ENCODE measurements at places on chromosomes 16 and 17.

DNA sequence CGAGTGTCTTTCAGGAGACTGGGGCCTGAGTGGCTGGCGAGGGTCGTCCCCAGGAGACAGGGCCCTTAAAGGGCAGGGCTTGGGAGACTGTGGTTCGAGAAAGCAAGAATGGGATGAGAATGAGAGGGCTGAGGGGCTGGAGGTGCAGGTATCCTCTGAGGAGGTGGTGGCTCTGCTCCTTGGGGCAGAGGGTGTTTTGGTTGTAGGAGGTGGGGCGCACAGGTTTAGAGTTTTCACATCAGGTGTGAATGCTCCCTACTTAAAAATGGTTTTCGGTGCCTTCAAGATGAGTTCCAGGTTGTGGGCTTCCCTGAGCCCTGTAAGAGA is 430 bp downstream of the BCAS3 start:
- no peak for DNase-seq

DNA sequence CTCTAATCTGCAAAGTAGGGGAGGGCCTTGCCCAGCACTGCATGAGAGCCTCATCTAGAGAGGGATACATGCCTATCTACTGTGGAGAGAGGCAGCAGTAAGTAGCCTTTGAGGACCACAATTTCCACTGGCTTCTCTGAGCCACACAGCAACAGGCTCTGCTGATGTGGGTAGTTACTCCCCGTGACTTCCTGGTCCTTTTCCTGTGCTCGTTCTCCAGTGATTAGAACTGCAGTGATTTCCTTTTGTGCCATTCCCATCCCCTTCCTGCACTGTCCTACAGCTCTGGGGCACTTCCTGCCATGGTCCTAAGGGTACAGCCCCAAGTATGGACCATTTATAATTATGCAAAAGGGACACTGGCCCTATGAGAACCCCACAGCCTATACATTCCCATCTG is 3.0 kb downstream of the PLSCR3 start:
- no peak for DNase-seq

- DNase-seq = no peak
Observed at GRCh38 chr17:30840771-30841170, 9.0 kb downstream of the ATAD5 start.

- DNase-seq = peak; percentile 55
Observed at GRCh38 chr16:88737298-88738150, 31.2 kb downstream of the CTU2 start.

DNA sequence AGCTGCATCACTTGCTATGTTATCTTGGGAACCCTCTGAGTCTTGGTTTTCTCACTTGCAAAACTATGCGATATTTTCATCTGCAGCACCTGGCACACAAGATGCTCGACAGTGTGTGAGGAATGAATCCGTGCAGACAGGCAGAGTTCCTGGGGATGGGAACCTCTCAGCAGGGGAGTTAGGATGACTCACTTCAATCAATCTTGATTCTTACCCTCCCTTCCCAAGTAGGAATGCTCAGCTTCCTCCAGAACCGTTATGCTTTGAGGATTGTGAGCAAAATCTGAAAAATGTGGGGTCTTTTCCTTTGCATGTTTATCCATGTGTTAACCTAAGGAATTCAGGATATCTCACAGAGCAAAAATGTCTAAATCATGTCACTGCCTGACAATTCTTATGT is 68.9 kb upstream of the HNF1B start:
- no peak for DNase-seq

DNA sequence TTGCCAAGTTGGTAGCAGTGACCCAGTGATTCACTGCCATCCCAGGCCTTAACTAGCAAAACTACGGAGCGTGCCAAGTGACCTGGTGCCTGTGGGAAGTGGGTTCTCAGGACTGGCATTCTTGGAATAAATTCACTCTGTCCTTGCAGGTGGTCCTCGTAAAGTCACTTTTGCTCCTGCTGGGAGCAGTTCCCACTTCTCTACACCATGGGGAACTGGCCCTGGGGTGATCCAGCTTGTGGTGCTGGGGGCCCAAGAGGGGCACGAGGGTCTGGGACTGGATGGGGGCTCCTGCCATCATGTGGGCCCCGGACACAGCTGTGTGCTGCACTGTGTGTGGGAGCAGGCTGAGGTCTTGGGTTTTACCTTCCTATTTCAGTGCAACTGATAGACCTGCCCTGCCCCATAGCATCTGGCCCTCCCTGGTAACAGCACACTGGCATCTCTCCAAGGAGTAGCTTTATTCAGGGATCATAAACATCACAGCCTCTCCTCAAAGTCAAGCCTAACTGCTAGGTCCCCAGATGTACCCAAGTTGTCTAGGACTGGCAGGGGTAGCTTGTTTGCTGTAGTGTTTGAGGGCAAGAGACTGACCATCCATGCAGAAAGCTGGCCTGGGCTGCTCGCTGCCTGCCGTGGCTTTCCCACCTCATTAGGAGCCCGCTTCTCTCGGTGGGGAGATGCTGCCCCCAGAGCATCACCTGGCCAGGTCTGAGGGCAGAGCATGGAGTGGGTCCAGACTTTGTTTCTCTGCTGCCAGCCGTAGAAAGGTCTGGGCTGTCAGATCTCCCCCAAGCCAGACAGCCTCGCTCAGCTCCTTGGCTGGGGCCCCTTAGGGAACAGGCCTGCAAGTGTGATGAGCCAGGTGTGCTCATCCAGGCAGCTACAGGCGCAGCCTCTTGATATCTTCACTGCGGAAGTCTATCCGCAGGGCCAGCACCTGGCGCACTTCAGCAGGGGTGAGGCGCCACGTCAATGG is 26.0 kb downstream of the FCSK start:
- no peak for DNase-seq

DNA sequence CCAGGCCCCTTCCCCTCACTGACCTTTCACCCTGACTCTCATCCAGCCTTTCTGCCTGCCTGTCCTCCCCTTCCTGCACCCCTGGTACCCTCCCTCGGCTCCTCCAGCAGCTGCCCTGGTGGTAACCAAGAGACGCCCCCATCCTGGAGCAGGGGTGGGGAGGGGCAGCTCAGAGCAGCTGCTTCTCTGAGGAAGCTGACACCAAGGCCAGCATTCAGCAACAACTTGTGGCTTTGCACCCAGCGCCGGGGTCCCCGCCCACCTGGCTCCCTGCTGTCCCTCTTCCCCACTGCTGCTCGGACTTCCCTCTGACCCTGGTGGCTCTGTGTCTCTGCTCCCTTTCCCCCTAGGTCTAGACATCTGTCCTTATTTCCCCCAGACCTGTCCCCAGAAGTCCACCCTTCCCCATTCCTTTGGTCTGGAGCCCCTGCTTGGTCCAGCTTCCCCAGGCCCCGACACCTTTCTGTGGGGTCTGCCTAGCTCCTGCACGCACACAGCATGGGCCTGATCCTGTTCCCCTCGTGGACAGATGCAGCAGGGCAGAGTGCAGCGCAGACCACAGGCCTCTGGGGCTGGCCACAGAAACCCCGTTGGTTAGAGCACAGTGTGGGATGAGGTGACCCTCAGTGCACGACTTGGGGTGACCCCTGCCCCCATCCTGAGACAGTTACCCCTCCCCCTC is 1.2 kb upstream of the ATP2A1 start:
- DNase-seq = no peak

DNA sequence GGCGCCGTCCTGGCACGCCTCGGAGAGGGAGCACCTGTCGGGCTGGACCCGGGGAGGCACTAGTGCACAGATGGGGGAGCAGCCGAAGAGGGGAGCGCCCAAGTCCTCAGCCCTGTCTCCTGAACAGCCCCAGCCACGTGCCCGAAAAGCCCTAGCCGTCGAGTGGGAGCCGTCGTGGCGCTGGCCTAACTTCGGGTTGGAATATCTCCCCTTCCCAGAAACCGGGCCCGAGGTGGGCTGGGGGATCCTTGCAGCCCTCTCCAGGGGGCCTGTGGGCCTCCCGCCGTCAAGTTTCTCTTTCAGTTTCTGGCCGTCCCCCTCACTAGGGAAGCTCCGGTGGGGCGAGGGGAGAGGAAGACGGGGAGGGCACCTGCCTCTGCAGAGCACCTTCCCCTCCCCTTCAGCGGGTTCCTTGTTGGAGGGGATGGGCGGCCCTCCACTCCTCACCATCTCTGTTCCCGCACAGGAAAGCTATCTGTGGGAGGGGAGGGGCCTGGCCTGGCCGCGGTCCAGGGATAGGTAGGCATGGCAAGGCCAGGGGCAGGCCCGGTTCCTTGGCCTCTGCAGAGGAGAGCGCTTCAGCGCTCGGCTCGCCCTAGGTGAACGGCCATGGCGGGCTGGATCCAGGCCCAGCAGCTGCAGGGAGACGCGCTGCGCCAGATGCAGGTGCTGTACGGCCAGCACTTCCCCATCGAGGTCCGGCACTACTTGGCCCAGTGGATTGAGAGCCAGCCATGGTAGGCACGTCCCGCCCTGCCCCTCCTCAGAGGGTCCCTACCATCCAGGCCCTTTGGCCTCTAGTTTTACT is 709 bp downstream of the STAT5A start:
- DNase-seq = no peak

GRCh38 chr17:27651411-27652345 is 20.7 kb downstream of the LGALS9 start:
- DNase-seq = peak; percentile 54

DNA sequence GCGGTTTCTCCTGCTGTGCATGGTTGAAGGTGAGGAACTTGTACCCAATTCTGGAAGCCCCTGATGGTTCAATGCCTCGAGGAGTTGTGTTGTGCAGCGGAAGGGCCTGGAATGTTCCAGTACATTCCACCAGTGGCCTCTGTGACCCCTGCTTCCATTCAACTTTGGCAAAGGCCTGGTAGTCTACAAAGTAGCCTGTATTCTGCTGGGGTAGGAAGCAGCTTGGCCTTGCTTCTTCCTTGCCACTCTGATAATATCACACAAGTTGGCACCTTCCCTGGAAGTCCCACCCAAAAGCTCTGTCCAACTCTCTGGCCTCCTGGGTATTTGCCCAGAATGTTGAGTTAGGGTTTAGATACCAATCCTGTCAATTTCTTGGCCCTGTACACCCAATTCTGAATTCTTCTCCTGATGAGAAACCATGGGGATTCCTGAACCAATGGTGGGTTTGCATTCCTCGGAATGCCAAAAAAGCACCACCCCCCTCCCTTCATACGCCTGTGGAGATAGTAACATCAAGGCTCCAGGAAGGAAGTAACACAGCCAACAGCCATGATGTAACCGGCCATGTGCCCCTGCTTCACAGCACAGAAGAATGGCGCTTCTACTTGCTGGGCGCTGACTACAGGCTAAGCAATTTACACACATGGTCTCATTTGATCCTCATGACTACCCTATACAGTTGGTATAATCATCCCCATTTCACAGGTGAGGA is 11.8 kb upstream of the FAM117A start:
- no peak for DNase-seq

- no peak for DNase-seq
Observed at GRCh38 chr17:32755045-32755805, 121.7 kb downstream of the MYO1D start.

- no peak for DNase-seq
Observed at GRCh38 chr17:57720386-57721035, 24.6 kb downstream of the CCDC182 start.

DNA sequence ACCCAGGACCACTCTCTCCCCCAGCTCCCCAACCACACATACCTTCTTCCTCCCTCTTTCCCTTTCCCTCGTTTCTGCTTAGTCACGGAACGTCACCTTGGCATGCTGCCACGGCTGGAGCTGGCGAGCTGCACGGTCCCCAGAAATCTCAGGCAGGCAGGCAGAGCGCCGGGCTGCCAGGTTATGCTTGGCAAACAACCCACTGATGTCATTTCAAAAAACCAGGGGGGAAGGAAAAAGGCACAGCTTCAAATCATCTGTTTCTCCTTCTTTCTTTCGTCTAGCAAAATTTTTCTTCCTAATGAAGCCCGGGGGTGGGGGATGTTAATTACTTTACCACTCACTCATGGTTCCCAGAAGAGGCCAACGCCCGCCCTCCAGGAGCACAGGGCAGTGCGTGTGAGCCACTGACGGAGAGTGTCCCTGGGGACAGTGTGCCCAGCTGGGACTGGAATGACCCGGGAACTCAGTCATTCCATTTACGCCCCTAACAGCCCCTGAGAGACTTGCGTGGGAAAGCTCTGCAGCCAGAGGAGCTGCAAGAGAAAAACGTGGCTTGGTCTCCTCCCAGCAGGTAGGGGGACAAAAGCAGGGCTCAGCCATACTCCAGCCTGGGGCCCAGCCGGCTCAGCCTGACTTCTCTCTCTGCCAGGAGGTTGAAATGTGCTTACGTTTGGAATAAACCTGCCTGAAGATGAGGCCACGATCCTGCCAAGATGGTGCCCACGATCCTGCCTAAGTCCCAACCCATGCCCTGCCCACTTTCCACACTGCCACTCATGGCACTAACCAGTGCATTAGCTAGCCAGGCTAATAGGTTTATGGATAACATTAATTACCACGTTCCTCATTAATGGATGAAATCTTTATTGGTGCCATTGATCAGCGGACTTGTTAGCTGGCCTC is 198.9 kb downstream of the ZFHX3 start:
- no peak for DNase-seq

GRCh38 chr17:69286257-69286656 is 40.7 kb downstream of the ABCA5 start:
- no peak for DNase-seq

- no peak for DNase-seq
Observed at GRCh38 chr17:56009795-56010651, 143.3 kb upstream of the ANKFN1 start.

DNA sequence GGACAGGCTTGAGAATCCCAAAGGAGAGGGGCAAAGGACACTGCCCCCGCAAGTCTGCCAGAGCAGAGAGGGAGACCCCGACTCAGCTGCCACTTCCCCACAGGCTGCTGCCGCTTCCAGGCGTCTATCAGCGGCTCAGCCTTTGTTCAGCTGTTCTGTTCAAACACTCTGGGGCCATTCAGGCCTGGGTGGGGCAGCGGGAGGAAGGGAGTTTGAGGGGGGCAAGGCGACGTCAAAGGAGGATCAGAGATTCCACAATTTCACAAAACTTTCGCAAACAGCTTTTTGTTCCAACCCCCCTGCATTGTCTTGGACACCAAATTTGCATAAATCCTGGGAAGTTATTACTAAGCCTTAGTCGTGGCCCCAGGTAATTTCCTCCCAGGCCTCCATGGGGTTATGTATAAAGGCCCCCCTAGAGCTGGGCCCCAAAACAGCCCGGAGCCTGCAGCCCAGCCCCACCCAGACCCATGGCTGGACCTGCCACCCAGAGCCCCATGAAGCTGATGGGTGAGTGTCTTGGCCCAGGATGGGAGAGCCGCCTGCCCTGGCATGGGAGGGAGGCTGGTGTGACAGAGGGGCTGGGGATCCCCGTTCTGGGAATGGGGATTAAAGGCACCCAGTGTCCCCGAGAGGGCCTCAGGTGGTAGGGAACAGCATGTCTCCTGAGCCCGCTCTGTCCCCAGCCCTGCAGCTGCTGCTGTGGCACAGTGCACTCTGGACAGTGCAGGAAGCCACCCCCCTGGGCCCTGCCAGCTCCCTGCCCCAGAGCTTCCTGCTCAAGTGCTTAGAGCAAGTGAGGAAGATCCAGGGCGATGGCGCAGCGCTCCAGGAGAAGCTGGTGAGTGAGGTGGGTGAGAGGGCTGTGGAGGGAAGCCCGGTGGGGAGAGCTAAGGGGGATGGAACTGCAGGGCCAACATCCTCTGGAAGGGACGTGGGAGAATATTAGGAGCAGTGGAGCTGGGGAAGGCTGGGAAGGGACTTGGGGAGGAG is at the start of gene CSF3:
CSF3 (plus strand) TSS at position 436 of the 993 bp plus-strand sequence; CDS start at position 471, 35 bp downstream.
- no peak for DNase-seq

Data from stimulated activated CD4-positive, alpha-beta T cell treated with anti-CD3 and anti-CD28 coated beads, Interleukin-1b, Interleukin-23, amount 100 ng/mL, for 24 hours (primary cell).